ENCODE measurements at places on chromosomes 5 and 9.

GRCh38 chr9:15469862-15470261 lies 40.9 kb downstream of the PSIP1 start:
- DNase-seq, result no peak

- DNase-seq, result peak; percentile 5
These were observed 474 bp downstream of the HMGCR start for GRCh38 chr5:75337366-75338021.

DNA sequence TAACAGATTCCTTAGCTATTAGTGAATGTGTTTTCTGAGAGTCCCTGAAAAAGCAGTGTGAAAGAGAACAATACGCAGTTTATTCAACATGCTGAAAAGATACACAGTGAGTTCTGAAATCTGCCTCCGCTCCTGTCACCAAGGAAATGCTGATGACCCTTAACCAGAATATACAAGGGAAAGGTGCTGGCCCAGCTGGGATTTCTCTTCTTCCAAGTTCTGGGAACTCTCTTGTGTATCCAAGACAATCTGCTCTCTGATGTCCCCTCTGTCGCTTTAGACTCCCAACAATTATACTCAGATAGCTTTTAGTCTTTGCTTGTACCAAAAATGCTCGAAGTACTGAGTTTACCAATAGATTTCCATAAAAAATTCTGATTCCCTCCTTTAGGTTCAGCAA lies 214.9 kb downstream of the TMEM167A start:
- no peak for DNase-seq

GRCh38 chr5:150234576-150235499 lies 45.0 kb downstream of the SLC6A7 start:
- no peak for DNase-seq

GRCh38 chr5:880816-881550 lies 11.6 kb downstream of the BRD9 start:
- DNase-seq, result no peak

DNA sequence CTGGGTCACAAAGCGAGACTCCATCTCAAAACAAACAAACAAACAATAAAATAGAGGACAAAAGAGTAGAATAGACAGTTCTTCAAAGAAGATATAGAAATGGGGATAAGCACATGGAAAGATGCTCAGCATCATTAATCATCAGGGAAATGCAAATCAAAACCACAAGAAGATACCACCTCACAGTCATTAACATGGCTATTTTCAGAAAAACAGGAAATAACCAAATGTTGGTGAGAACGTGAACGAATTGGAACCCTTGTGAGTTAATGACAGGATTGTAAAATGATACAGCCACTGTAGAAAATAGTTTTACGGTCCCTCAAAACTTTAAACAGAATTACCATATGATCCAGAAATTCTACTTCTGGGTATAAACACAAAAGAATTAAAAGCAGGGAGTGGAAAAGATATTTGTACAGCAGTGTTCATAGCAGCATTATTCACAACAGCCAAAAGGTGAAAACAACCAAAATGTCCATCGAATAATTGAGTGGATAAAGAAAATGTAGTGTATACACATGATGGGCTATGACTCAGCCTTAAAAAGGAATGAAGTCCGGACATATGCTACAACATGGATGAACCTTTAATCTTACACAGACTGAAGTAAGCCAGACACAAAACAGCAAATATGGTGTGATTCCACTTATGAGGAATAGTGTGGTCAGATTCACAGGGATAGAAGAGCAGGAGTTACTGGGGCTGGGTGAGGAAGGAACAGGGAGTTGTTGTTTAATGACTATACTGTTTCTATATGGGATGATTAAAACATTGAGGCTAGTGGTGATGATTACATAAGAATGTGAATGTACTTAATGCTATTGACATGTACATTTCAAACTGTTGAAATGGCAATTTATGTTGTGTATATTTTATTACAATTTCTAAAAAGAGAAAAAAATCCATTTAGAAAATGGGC lies 19.7 kb downstream of the OR2V2 start:
- DNase-seq, result no peak

- DNase-seq, result no peak
These were observed 50.2 kb upstream of the SLC30A5 start for GRCh38 chr5:69043655-69043996.

GRCh38 chr5:59483971-59484472 lies 409.5 kb downstream of the PDE4D start:
- DNase-seq, result no peak
